Activated T-cell treated with anti-CD3 and anti-CD28 coated beads for 48 hours (primary cell): ENCODE measurements at places on chromosomes 1 and 21.

DNA sequence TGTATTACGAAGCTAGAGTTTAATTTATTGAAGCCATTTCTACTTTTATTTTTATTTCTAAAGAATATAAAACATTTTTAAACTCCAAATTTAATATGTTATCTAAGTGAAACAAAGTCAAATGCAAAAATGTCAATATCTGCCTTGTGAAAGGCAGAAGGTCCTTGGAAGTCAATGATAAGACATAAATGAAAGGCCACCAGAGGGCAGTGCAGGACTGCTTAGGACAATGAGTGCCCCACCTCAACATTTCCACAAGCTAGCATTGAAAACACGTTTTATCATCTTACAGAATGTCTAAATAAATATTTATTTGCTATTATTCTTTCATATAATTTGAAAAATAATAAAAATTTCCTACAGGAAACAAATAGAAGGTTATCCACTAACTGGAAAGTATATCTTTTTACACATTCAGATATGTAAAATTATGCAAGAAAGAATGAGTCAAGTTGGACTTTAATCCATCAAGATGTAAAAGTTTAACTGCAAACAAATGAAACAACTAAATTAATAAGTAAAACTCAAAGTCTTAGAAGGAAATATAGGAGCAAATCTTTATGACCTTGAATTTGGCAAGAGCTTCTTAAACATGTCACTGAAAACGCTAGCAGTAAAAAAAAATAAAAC lies 140.1 kb upstream of the FMN2 start:
- peak; percentile 29 for DNase-seq

GRCh38 chr1:203524824-203525223 lies 30.9 kb downstream of the OPTC start:
- DNase-seq = no peak

- DNase-seq = peak; percentile 51
Measured at GRCh38 chr1:160070243-160071163, 543 bp upstream of the KCNJ10 start.

DNA sequence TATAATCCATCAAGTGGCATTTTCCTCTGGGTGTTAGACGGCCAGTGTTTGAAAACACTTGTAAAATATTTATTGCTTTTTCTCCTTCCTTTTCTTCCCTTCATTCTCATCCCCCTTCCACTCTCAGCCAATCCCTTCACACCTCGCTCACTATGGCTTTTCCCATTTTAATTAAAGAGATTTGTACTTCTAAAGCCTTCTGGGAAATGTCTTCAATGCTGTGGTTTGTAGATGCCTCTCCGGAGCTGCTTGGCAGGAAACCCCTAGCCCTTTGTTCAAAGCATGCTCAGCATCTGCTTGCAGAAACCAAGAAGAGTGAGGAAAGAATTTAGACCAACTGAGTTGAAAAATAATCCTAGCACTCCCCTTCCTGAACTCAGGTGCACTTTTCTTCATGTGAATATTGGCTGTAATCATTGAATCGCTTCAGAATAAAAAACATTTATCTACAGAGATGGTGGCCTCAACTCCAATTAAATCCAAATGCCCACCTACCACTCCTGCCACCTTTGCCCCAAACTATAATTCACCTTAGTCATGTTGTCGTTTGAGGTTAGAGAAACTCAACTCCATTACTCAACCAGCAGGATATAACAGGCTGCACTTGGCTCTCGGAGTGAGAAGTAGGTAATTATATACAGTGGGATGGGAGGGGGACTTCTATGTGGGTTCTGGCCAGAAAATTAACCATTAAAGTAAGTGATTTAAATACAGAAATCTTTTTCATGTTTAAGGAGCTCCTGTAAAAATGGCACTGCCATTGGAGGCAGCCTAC lies 659.4 kb upstream of the CAMK1G start:
- no peak for DNase-seq

DNA sequence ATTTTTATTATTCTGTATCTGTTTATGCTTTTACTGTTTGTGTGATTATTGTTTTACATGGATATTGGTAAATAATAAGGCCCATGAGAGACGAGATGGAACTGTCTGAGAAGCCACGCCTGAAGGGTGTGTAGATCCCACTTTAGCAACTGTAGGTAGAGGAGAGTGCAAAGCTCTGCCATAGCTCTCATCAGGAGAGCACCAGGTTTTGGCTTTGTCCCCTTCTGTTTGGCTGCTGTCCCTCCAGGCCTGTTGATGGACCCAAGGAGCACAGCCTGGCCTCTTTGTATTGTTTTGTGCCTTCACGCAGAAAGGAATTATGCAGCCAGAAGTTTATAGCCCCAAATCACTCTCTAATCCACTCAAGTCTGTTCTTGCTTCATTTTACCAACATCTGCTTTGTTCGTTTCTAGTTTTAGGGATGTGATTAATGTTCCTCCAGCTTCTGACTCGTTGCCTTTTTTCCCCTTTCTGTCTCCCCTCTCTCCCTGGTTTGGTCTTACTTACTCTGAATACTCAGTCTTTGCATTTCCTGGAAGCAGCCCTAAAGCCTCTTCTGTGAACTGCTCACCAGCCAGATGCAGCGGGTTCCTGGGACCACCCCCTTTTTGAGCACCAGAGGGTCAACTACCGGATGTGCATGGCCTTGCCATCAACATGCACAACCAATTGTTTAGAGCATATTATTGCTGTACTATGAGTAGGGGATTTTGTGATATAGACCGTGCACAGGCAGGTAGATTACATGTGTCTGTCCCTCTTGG lies 127.3 kb downstream of the HHAT start:
- DNase-seq = no peak

GRCh38 chr1:234961456-234962339 lies 166.9 kb downstream of the TOMM20 start:
- no peak for DNase-seq

- DNase-seq = no peak
Measured at GRCh38 chr1:65198096-65198495, 50.1 kb downstream of the AK4 start.

DNA sequence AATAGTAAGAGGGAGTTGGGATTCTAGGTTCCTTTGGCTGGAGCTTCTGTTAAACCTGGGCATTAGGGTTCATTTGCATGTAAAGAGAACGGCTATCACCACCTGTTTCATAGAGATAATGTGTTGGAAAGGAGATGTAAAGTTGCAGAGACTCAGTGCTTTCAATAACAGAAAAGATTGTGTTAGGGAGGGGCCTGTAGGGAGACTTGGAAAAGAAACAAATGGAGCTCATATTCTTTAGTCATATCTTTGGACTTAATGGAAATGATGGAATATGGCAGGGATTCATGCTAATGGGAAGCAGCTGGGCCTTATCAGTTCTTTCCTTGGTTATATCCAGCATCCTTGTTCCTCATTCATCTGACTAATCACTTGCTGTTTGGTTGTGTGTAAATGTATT lies 144.9 kb downstream of the CD247 start:
- DNase-seq = no peak

GRCh38 chr1:23562137-23562876 lies 3.0 kb upstream of the ID3 start:
- no peak for DNase-seq

DNA sequence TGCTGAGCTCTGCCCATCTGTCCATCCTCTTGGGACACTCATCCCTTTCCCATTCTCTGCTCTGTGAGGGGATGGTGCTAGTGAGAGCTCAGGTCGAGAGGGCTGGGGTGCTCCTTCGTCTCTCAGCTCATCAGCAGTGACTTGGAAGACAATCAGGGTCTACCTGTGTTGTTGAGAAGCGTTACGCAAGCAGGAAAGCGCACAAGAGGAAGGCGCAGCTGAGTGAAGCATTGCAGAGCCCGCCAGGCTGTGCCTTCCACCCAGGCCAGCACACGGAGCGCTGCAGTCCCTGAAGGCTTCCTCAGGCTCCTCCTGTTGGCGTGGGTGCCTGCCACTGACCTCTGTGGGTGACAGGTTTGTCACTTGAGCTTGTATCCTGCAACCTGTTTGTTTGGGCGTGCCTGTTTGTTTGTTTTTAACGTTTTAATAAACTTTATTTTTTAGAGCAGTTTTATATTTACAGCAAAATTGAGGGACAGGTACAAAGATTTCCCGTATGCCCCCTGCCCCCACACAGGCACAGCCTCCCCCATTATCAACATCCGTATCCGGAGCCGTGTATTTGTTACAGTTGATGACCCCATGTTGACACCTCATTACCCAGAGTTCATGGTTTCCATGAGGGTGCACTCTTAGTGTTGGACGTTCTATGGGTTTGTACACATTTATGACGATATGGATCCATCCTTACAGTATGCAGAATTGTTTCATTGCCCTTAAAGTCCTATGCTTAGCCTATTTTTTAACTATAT lies 36.7 kb downstream of the ADARB1 start:
- no peak for DNase-seq

- no peak for DNase-seq
Measured at GRCh38 chr1:231395076-231395997, 26.8 kb downstream of the EGLN1 start.

GRCh38 chr1:16425125-16426025 lies 11.8 kb downstream of the SPATA21 start:
- no peak for DNase-seq

DNA sequence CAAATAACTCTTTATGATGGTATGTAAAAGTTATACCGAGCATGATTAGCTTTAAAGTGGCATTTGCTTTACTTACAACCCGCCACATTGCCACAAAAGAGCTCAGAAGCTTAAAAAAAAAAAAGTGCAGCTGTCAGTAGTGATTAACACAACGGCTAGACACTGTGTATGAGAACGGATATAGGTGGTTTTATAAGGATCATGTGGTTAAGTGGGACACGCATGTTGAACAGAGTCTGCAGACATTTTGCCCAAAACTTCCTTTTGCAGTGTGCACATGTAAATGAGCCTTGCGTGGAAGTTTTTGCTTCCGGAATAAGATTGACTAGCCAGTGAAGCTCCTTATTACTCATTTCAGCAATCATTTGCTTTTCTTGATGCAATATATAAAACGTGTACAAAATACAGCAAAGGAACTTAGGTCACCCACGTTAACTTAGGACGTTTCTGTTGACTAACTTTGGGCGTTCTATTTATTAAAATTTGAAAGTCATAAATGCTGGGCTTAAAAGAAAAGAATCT lies 58.7 kb upstream of the RGS1 start:
- peak; percentile 11 for DNase-seq

- DNase-seq = no peak
Measured at GRCh38 chr1:58155418-58156123, 391.0 kb downstream of the OMA1 start.

- no peak for DNase-seq
Measured at GRCh38 chr1:224180783-224181452, 2.1 kb upstream of the DEGS1 start.

DNA sequence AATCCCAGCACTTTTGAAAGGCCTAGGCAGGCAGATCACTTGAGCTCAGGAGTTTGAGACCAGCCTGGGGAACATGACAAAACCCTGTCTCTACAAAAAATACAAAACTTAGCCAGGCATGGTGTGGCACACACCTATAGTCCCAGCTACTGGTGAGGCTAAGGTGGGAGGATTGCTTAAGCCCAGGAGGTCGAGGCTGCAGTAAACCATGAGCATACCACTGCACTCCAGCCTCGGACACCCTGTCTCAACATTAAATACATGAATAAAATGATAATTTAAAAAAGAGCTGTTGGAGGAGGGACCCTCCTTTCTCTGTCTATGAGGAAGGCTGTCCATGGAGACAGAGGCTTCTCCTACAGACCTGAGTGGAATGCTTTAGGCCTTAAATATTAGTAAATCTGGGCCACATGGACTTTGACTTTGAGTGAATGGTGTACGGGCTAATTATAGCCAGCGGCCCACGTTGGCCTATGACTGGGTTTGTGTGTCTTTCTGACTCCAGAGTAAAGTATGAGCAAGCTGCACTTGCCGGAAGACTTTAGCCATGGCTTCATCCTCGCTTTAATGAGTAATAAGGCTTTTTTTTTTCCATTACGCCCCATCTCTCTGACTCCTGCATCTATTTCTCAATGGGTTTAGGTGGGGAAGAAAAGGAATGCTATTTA lies 21.3 kb downstream of the RAB3B start:
- no peak for DNase-seq

- DNase-seq = no peak
Measured at GRCh38 chr1:165795894-165796293, 27.2 kb upstream of the TMCO1 start.

DNA sequence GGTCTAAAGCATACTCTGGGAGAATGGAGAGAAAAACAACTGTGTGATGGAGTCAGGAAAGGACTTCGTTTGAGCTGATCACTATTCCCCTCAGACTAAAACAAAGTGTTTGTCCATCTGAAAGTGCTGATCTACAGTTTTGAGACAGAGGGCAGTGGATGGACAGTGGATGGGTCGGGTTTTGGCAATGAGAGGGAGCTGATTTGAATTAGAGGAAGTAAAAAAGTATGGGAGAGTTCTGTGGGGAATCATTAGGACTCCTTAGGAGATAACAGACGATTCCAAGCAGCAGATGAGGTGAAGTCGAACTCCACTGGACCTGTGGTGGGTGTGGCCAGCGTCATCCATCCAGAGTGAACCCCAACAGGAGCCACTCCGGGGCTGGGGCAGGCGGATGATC lies 62.3 kb downstream of the PTGS2 start:
- no peak for DNase-seq

- DNase-seq = no peak
Measured at GRCh38 chr21:26164311-26164710, 6.3 kb downstream of the APP start.

GRCh38 chr1:23376890-23377811 lies 7.5 kb upstream of the ZNF436 start:
- DNase-seq = no peak

GRCh38 chr21:28624626-28625025 lies 368.1 kb downstream of the LTN1 start:
- DNase-seq = no peak

DNA sequence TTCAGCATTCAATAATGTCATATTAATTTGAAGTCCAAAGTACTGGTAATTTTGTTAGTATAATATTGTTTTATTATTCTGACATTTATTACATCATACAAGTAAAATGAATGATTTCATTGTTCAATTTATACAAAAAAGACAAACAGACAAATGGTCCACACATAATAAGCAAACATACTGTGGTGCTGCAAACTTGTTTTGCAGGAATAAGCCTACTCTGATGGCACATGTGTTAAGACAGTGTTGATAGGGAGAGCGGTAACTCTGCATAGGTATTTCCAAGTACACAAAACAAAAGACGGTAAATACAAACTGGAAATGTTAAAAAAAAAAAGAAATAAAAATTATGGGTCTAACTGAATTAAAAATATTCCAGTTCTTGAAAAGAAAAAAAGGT lies 59.7 kb upstream of the DPYD start:
- no peak for DNase-seq

GRCh38 chr1:42143896-42144710 lies 9.1 kb upstream of the GUCA2B start:
- DNase-seq = no peak
